ENCODE measurements at places on chromosomes 6 and 20. TPM values are rescaled to one million over a fixed set of nuclear protein-coding genes. Genes with fewer than 3 reads are reported as not detected.

DNA sequence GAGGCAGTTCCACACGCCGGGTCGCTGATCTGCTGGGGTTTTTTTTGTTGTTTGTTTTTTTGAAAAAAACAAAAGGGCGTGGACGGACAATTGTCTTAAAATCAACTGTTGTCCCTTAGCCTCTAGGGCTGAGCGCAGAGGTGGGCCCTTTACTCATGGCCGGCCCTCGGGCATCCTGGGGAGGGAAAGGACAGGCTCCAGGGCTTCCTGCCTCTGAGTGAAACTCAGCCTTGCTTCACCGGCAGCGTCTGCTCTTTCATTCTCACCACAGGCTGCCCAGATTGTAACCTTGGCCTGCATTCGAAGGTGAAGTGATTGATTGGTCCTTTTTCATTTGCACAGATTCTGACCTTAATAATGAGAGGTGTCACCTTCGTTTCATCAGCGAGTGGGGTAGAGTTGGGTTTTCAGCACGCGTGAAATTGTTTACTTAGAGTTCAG is 797 bp downstream of the SMIM13 start:
- H3K27ac ChIP-seq = peak overlapping the region; percentile 94
- no peaks in the 10 kb centered on the region for H3K36me3 ChIP-seq
- H3K27me3 ChIP-seq = no peaks in the 10 kb centered on the region
- H3K4me3 ChIP-seq = peak overlapping the region; percentile 99

- no peak overlapping the region for H3K27ac ChIP-seq
- DNase-seq = no peak
- H3K27me3 ChIP-seq = no peaks in the 10 kb centered on the region
- no peaks in the 10 kb centered on the region for H3K36me3 ChIP-seq
These were observed 47.4 kb upstream of the DDR1 start for GRCh38 chr6:30836957-30837356.

The MEI4 gene
- total RNA-seq = not detected

The CNBD2 gene
- not detected for total RNA-seq

The TNNC2 gene
- total RNA-seq = 3.5 TPM

The RAB32 gene
- 3.7 TPM for total RNA-seq

GRCh38 chr6:41733707-41734665 is 1.4 kb downstream of the TFEB start:
- no peaks in the 10 kb centered on the region for H3K27me3 ChIP-seq
- peak; percentile 82 for DNase-seq
- peak overlapping the region; percentile 98 for H3K4me3 ChIP-seq

Data from transverse colon (tissue), 4 donors.